ENCODE measurements at places on chromosomes 12 and 14. TPM values are rescaled to one million over a fixed set of nuclear protein-coding genes. Genes with fewer than 3 reads are reported as not detected.

The FOXG1 gene
- total RNA-seq = not detected

- DNase-seq = no peak
Measured at GRCh38 chr14:61559641-61560201, 135.6 kb upstream of the HIF1A start.

The SPRYD4 gene
- total RNA-seq = 3.1 TPM

The VRTN gene
- total RNA-seq = not detected

- no peak for DNase-seq
Measured at GRCh38 chr14:35480119-35480769, 53.7 kb upstream of the INSM2 start.

DNA sequence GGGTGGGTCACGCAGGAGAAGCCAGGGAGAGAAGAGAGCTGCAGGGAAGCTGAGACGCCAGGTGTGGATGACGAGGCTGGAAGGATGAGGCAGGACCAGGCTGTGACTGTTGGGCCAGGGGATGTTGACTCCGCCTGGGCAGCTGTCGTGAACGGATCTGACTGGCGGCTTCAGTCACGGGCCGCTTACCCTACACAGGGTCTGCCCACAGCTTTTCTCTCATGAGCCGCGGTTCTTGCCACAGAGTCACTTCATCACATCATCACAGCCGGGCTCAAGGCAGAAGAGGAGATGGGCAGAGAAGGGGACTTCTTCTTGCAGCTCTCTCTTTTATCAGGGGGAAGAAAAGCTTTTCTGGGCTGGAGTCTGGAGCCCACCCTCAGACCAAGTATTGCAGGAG, 7.7 kb downstream of the CLBA1 start:
- DNase-seq = no peak

DNA sequence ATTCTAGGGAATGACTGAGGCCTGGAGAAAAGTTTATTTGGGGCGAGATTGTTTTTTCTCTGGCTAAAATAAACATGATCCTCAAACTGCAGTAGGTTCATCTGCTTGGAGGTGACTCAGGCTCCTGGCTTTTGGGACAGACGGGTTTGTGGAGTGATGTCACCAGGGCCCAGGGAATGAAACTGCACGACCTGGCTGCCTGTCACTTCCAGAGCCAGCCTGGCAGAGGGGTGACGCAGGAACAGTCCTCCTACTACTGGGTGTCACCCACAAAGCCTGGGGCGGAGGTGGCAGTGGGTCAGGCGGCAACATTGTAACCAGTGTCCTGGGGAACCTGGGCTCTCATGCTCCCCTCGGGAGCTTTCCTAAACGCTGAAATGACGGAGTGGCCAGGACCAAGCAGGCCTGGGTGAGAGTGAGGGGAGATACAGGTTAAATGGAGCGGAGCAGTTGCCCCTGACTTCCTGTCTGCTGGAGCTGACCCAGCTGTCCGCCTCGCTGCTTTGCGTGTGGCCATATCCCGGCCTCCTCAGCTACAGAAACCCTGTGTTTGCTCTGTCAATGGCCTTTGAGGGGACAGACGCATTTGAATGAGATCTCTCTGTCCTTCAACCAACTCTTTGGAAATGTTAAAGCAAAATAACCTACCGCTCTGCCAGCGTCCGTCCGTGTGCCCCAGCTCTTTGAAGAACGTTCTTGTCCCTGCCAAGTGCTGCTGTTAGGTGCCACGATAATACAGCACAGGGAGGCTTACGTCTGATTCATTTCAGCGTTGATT, 6.5 kb downstream of the HIP1R start:
- DNase-seq = peak; percentile 47

DNA sequence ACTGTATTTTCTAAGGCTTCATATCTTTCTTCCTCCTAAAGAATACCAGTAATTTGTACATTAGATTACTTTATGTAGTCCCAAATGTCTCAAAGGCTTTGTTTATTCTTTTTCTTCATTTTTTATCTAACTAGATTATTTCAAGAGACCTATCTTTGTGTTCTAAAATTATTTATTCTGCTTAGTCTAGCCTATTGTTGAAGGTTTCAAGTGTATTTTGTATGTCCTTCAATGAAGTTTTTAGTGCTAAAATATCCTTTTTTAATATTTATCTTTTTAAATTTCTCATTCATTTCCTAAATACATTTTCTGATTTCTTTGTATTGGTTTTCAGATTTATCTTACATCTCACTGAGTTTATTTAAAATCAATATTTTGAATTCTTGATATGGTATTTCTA, 25.8 kb downstream of the OR4N5 start:
- DNase-seq = no peak

The ERBB3 gene
- total RNA-seq = 2.9 TPM

The SIX6 gene
- not detected for total RNA-seq

The MYL2 gene
- 22,131 TPM for total RNA-seq

GRCh38 chr12:108969622-108970021, 51.2 kb downstream of the SVOP start:
- DNase-seq = no peak

The HSP90B1 gene
- 350 TPM for total RNA-seq

DNA sequence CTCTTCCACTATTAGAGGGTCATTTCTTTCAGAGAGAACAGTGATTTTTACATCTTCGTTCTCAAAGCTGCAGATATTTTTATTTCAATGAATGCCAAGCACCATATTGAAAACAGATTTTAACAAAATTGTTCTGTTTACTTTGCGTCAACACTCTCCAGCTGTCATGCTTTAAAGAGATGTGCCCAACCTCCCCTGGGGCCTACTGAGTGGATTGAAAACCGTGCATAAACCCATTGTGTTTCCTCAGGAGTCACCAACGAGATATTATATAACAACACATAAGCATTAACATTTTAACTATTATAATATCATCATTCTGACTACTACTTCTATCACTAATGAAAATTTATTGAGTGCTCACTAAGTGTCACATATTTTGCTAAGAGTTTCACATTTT, 81.6 kb downstream of the MYF5 start:
- DNase-seq = no peak

The KRT3 gene
- total RNA-seq = not detected

DNA sequence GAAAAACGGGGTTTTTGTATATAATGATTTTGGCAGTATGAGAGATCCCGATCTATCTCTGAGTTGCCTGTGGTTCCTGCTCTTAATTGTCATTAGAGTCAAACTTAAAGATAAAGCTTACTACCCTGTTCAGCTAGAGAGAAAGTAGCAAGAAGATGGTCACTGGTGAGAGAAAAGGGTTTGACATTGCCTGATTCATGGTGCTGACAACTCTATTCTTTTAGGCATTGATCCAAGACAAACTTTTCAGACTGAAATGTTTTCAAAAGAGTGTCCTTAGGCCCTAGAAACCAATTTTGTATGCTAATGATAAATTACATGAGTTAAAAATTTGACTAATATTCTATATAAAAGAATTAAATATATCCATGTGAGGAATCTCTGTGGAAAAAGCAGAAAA, 35.1 kb downstream of the PELI2 start:
- DNase-seq = no peak

The ZNF140 gene
- total RNA-seq = 6.5 TPM

- DNase-seq = no peak
Measured at GRCh38 chr12:50545213-50545612, 40.4 kb downstream of the DIP2B start.

DNA sequence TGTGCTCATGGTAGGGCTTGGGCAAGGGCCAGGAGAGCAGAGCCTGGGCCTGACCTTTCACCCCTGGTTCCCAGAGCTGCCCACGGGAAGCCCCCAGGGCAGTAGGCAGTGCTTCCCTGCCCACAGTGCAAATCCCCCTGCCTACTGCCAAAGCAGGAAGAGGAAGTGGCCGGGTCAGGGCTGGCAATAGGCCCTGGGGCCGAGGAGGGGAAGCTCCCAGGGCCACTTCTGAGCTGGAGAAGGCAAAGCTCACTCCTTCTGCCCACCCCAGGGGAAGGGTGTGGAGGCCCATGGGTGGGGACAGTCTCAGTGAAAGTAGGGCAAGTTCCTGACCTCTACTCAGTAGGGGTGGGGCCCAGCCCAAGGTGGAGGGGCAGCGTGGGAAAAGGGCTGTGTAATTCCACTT, 5.4 kb upstream of the NR4A1 start:
- peak; percentile 68 for DNase-seq

The TPH2 gene
- total RNA-seq = not detected

DNA sequence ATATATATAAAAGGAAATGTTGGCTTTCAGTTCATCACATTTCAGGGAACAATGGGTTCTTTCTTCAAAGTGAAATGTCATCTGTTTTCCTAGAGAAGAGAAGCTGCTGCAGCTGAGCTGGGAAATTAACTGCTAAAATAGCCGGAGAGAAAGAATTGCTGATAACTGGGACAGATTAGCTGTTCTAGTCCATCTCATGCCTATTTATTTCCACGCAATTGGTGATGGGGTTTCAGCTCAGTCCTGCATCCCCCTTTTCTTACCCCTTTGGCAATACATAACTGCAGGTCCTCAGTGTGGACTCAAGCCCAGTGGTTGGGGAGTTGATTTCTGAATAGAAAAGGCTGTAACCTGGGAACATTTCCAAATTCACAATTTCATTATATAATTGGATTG, 436.9 kb upstream of the TMEM132C start:
- no peak for DNase-seq

Data from left ventricle myocardium superior (tissue), 1 donor.